ENCODE measurements at places on chromosomes 1 and 21.
A peak's percentile ranks its signal among the peaks of the same experiment; 100 is the strongest.

DNA sequence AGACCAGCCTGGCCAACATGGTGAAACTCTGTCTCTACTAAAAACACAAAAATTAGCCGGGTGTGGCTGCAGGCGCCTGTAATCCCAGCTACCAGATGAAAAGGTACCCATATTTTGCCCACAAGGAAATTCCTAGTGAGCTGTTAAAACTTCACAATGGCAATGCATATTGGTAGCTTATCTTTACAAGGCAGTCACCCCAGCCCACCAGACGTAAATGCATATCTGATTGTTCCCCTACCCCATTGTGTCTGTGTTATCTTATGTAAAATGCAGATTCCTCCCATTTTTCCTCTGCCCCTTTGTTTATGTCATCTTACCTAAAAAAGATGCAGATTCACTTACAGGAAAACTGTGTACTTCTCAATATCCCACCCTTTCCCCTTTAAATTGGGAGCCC lies 103.1 kb upstream of the SLC2A1 start:
- DNase-seq = no peak

DNA sequence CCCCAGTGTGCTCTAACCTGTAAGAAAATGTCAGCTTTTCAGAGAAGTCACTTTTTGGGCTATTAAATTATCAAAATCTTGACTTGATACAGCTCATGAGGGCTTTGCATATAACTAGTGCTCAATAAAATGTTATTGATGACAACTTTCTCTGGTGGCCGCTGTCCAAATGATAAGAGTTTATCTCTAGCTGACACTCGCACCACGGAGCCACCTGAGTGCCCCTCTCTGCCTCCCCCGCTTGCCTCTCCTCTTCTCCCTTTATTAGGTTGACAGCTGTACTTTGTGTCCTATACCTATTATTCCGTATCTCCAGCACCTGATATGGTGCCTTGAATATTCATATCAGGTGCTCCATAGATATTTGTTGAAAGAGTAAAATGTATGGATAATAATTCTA lies 82.8 kb downstream of the PHTF1 start:
- no peak for DNase-seq

DNA sequence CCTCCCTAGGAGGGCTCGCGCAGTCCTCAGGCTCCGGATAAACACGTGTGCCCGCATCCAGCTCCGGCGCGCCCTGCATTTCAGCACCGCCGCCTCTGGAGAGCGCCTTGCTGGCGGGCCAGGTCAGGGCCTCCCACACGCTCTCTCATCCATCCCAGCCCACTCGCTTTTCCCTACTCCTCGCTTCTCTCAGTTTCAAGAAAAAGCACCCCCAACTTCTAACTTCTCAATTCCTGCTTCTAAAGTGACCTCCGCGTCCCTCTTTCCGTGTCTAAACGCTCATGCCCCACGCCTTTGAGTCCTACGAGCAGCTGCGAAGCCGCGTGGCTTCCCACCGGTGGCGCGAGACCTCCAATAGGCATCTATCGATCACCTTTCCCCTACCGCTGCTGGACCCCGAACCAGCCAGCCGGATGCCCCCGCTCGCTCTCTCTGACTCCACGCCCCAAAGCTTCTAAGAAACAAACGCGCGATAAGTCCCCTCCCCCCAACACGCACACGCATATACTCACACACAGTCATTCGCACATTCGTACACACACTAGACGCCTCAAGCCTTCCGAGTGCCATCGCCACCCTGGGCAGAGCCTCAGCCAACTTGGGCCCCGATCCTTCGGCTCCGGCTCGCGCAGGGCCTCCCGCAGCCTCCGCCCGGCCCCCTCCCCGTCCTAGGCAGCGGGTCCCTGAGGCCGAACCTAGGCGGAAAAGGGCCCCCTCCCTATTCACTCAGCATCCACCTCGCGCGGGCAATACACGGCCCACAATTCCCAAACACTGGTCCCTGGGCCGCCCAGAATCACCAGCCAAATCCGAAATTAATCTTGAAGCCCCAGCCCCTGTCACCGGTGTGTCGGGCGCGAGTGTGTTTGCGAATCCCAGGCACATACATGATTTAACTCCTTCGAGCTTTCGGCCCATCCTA lies 1.1 kb downstream of the NMNAT2 start:
- DNase-seq = peak; percentile 65

DNA sequence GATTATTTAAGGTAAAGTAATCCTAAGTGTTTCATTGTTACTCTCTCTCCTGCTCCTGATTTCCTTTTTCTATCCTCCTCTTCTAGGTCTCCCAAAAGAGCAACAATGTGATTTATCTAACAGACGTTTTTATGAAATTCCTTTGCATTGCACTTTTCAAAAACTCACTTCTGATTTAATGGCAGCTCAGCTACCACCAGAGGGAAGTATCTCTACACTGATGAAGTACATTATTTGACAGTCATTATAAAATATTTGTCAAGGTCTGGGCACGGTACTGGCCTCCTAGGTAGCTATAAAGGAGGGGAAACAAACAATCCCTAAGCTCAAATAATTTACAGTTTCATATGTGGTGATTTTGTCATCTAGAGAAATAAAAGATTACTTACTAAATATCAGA lies 15.6 kb downstream of the TMPRSS15 start:
- DNase-seq = no peak

GRCh38 chr1:106022312-106022902 lies 1034.1 kb upstream of the PRMT6 start:
- no peak for DNase-seq

DNA sequence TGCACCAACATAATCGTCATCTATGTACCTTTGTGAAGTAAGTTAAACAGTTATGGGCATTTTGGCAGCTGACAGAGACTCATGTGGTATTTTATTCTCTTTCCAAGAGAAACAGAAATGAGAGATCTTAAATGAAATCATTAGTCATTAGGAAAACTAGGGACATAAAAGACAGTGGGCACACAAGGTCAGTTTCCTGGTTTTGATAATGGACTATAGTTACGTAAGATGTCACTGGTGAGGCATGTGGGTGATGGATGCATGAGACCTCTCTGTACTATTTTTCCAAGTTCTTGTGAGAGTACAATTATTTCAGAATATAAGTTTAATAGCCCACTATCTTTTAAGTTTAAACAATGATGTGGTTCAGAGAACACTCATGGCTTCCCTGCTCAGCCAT lies 216.9 kb downstream of the APP start:
- no peak for DNase-seq
